ENCODE measurements at places on chromosomes 2 and 18. TPM values are rescaled to one million over a fixed set of nuclear protein-coding genes. Genes with fewer than 3 reads are reported as not detected.
A peak's percentile ranks its signal among the peaks of the same experiment; 100 is the strongest.

DNA sequence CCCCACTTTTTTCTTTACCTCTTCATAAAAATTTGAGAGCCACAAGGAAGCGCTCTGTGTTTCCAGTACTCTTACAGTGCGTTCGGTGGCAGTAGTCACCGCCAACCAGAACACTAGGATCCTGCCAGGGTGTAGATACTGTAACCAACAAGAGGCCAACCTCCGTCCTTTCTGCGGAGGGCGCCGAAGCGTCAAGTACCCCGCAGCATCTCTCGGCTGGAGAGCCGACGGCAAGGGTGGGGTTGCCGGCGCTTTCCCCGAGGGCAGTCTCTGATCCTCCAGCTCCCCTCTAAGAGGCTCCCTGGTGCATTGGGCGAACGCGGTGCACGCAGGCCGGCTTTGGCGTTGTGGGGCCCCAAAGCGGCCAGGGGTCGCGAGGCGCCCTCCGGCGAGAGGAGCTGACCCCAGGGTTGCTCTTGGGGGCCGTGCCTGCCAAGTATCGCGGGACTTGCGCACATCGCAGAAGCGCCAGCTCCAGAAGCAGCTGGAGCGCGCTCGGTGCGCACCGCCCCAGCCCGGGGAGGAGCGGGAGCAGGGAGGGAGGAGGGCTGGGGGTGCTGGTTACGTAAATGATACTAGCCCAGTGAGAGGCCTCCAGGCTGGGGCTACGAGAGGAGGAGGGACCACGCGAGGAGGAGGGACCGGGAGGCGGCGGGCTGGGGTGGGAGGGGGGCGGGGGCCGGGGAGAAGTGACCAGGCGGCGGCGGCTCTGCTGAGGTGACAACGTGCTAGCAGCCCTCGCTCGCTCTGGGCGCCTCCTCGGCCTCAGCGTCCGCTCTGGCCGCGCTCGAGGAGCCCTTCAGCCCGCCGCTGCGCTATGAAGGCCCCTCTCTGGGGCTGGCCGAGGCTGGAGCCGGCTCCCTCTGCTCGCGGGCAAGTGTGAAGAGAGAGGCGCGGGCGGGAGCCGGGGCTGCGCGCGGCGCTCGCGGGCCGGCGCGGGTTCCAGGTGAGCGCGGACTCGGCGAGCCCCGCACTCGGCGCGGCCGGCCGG lies at the start of gene GALNT13:
Gene GALNT13 (plus strand): TSS at position 692 of the 991 bp plus-strand sequence.
- DNase-seq = peak; percentile 86

- no peak for DNase-seq
Measured at GRCh38 chr2:143230506-143231253, 101.5 kb downstream of the ARHGAP15 start.

GRCh38 chr2:3108105-3108504 lies 269.5 kb downstream of the EIPR1 start:
- DNase-seq = peak; percentile 37

GRCh38 chr18:55779691-55780585 lies 191.9 kb upstream of the TCF4 start:
- DNase-seq = peak; percentile 83

Gene UGT1A7
- not detected for total RNA-seq

GRCh38 chr2:21356086-21356856 lies 232.5 kb downstream of the TDRD15 start:
- DNase-seq = no peak

Gene SALL3
- not detected for total RNA-seq

DNA sequence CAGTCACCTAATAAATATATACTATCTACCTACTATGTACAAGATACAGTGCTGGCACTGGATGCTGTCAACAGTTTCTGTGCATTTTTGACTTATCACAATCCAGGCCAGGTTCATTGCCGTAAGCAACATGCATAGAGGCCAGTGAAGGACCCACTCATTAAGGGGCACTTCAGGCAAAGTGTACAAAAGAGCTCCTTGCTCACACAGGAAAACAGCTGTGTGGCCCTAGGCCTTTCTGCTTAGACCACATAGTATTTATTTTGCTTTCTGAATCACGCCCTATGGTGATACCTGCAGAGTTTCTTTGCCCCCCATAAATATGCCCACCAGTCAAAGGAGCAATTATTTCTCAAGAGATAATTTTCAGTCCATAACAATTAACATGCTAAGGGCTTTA lies 39.6 kb upstream of the STAT4 start:
- DNase-seq = no peak

- DNase-seq = no peak
Measured at GRCh38 chr2:239831861-239832489, 193.2 kb downstream of the NDUFA10 start.

Gene SPC25
- total RNA-seq = not detected

DNA sequence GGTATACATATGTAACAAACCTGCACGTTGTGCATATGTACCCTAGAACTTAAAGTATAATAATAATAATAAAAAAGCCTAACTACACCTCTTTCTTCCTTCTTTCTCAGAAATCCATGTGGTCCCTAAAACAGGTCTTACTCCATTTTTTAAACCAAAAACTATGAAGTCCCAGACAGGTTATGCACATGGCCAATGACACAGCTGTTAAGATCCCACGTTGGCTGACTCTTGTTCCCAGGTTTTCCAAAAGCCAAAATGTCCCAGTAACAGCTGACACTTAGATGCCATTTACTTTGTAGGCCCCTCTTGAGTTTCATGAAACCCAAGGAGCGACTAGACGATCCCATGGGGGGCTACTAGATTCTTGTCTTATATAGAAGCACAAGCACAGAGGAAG lies 97.0 kb downstream of the KCNF1 start:
- peak; percentile 14 for DNase-seq

DNA sequence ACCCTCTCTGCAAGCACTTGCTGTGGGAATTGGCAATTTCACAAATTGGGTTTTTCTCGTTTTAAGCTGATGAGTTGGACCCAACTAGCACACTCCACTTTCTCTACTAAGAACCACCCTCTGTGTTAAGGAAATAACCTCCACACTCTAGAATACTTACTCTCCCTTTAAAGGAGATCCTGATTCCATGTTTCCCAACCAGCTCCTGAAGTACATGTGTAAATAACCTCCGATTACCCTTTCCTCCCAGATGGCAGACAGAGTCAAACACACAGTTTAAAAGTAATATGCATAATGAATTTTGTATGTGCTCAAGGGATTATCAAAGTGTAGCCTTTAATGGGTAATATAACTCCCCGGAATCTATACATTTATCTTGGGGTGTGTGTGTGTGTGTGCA lies 171.3 kb upstream of the OSR1 start:
- DNase-seq = no peak

DNA sequence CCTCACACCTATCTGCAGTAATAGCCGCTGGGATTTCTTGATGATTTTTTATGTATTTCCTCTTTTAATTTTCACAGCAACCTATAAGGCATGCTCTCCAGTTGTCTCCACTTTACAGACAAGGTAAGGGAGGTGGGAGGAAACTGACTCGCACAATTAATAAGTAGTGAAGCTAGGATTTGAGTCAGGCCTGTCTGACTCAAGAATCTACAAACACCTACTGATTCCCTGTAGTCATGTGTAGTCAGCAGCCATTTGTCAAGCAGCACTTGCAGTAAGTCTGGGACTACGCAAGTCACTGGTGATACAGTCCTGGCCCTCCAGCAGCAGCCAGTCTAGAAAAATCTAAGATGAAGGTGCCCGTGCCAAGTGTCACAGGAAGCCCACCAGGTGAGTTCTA lies 193.6 kb upstream of the PKDCC start:
- no peak for DNase-seq

Gene FSHR
- total RNA-seq = not detected

GRCh38 chr2:7269106-7269643 lies 352.0 kb downstream of the RNF144A start:
- DNase-seq = no peak

Measured in posterior vena cava (tissue), 2 donors.